Stimulated activated CD8-positive, alpha-beta memory T cell treated with anti-CD3 and anti-CD28 coated beads, Interleukin-4, amount 100 ng/mL, for 4 hours (primary cell): ENCODE measurements at places on chromosomes 5 and 9.

DNA sequence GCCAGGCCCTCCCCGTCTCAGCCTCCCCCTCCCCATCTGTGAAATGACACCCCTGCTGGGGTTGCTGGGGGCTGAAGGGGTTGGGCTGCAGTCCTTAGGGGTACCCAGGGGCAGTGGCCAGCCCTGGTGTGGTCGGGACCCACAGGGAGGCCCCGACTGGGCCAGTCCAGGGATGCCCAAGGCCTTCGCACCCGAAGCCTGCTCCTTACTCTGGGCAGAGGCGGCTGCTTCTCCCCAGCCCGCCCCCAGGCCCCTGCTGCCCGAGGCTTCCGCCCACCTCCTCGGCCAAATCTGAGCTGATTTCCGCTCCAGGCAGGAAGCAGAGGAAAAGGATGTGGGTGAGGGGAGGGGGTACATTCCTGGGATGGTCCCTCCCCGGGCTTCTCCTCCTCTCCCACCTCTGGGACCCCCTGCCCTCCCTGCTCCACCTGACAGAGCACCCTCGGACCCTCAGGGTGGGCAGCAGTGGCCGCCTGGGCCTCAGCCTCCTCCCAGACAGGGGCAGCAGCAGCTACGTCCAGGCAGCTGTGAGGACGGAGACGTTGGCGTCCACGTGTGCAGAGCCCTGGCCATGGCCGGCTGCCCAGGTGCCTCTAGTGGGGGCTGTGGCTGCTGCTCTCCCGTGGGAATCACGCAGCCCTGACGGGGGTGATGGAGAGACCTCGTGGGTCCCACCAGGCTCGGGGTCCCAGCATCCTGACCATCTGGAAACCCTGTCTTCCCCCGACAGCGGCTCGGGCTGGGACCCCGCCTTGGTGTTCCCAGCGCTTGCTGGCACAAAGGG is 4.2 kb upstream of the NRARP start:
- no peak for DNase-seq

- DNase-seq = no peak
These were observed 216.0 kb upstream of the KLF4 start for GRCh38 chr9:107705521-107705920.

GRCh38 chr9:12813960-12814876 is 39.4 kb downstream of the LURAP1L start:
- no peak for DNase-seq

- DNase-seq = no peak
These were observed 55.9 kb downstream of the NSUN2 start for GRCh38 chr5:6576861-6577501.

GRCh38 chr5:114636271-114636670 is 274.4 kb downstream of the KCNN2 start:
- no peak for DNase-seq

DNA sequence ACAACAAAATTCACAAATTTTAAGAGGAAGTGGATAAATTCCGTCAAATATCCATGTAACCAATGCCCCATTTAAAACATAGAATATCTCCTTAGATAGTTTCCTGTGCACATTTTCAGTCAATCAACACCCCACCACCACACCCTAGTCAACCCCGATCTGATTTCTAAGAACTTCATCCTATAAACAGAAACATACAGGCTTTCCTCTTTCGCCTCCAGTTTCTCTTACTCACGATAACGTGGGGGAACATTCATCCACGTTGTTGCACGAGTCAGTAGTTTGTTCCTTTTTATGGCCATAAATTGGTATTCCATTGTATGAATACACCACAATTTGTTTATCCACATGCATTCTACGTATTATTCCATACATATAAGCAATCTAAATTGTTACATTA is 35.6 kb upstream of the TRIO start:
- no peak for DNase-seq

- DNase-seq = no peak
These were observed 80.0 kb downstream of the MAN2A1 start for GRCh38 chr5:109769597-109770291.

- DNase-seq = no peak
These were observed 2.0 kb upstream of the LCN10 start for GRCh38 chr9:136744773-136745172.

GRCh38 chr5:58800356-58800755 is 217.5 kb downstream of the RAB3C start:
- no peak for DNase-seq

DNA sequence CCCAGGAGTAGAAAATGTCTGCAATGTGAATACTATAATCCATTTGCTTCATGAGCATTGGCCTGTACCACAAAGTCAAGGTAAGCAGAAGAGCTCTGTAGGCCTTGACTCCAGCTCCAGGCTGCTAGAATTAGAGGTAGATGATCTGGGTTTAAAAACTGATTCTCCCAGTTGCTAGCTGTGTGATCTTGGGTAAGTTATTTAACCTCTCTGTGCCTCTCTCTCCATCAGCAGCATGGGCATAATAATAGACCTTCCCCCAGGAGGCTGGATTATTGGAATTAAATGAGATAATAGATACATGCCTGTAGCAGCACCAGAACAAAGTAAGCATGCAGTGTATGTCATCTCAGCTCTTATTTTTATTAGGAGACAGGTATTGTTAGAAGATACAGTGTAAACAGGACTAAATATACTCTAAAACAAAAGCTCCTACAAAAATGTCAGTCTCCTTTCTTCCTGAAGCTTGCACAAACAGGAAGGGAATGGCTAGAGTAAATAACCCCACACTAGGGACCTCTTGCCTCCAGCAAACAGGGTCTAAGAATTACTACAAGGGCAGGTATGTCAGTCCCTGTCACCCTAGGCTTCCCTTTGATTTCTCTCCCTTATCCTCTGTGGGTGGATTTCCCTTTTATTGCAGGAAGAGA is 57.5 kb downstream of the PSAT1 start:
- DNase-seq = no peak

DNA sequence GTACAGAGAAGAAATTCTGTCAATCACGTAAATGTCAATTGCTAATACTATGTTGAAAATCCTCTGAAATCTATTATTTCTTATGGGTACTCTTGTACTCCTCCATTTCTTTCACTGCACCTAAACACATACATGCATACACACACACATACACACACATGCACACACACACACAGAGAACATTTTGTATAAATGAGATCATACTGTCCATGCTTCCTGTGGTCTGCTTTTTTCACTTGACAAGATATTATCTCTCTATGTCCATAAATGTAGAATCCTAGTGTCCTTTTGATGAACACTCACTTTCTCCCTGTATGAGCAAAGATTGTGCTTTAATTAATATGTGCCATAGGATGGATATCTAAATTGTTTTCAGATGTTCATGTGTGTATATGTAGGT is 32.7 kb upstream of the TLR4 start:
- no peak for DNase-seq

DNA sequence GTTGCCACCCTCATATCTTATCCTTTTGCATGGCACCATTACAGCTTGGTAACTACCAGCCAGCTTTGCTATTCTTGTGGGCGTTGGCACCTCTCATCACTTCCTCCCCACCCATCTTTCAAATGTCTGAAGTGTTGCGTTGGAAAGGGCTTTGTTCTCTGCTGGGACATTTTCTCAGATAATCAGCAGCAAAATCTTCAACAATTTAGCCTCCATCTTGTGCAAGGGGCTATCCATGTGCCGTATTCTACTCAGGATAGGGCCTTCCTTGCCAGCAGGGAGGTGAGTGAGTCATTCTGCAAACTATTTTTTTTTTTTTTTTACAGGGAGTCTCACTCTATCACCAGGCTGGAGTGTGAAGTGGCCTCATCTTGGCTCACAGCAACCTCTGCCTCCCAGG is 62.1 kb upstream of the NUDT12 start:
- DNase-seq = no peak

- DNase-seq = no peak
These were observed 42.4 kb upstream of the KCNMB1 start for GRCh38 chr5:170431571-170431970.

DNA sequence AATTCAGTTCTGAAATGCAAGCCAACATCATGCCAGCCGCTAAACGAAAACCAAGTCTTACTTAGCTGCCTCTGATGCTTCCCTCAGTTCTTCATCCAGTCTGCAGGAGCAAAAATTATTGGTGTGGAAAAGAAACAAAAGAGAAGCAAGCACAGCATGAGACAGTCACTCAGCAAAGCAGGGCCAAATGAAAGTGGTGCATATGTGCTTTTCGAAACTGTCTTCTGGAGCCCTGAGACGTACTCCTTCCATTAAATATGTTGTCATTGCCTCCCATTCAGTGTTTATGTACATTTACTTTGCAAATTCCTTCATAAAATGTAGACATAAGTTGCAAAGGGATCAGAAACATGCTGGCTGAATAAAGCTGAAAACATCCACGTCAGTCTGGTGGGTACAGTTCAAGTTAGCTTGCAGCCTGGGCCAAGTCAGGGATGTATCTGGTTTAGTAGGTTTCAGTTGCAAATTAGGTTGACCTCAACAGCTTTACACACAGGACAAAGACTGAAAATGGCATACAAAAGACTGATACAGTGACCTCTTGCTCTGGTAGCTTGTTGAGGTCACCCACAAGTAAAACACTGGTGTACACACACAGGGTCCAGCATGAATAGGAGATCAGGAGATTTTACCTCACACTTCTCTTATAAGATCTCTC is 139.7 kb upstream of the PCA3 start:
- DNase-seq = no peak

DNA sequence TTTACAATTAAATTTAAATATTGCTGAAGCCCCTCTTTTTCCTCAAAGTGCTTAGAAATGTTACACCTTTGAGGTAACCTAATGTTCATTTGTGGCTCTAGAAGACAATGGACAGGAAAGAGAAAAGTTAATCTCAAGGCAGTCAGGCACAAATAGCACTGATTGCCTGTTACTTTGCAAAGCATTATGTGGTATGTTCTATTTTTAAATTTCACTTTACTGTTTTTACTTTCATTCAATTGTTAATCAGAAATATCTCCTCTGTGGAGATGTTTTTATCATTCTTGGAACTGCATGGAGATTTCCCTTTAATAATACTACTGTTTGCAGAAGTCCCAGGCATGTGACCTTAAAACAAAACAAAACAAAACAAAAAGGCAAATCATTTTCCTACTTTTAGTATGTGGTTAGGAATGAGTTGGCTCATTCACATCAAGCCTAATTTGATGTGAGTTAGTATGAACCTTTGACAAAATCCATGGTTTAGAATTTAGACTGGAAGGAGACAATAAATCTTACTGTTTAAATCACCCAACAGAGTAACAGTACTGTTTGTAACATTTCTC is 67.5 kb downstream of the CWC27 start:
- DNase-seq = no peak

- no peak for DNase-seq
These were observed 3.5 kb downstream of the TAF1L start for GRCh38 chr9:32631991-32632390.

GRCh38 chr5:111075520-111075919 is 4.0 kb downstream of the TSLP start:
- no peak for DNase-seq

- DNase-seq = no peak
These were observed 9.2 kb downstream of the SNX18 start for GRCh38 chr5:54526604-54527288.

- no peak for DNase-seq
These were observed 217.7 kb upstream of the PANK3 start for GRCh38 chr5:168796593-168797580.

DNA sequence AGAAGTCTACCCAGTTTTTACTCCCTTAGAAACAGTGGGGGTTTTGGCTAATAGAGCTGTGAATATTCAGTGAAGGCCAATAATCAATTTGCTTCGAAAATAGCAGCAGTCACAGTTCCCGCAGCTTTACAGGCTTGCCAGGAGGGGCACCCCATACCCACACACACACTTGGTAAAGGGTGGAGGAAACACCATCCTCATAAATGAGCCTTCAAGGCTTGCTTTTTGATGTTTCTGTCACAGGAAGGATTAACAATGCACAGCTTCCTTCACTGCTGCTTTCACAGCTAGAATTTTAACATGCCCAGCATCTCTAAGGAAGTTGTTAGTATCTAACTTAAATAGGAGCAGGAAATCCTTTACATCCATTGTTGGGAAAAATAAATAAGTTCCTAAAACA is 1247.5 kb upstream of the C9orf72 start:
- DNase-seq = no peak

- no peak for DNase-seq
These were observed 186.8 kb downstream of the ACTL7B start for GRCh38 chr9:108668938-108669335.

DNA sequence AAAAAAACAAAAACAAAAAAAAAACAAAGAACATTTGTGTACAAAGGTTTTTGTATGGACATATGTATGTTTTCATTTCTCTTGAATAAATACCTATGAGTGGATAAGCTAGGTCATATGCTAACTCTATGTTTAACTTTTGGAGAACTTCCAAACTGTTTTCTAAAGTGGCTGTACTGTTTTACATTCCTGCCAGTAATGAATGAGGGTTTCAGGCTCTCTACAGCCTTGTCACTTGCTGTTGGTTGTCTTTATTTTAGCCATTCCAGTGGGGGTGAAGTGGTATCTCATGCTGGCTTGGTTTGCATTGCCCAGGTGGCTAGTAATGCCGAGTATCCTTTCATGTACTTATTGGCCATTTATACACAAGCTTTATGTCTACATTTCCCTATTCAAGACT is 9.1 kb upstream of the TRIO start:
- no peak for DNase-seq

DNA sequence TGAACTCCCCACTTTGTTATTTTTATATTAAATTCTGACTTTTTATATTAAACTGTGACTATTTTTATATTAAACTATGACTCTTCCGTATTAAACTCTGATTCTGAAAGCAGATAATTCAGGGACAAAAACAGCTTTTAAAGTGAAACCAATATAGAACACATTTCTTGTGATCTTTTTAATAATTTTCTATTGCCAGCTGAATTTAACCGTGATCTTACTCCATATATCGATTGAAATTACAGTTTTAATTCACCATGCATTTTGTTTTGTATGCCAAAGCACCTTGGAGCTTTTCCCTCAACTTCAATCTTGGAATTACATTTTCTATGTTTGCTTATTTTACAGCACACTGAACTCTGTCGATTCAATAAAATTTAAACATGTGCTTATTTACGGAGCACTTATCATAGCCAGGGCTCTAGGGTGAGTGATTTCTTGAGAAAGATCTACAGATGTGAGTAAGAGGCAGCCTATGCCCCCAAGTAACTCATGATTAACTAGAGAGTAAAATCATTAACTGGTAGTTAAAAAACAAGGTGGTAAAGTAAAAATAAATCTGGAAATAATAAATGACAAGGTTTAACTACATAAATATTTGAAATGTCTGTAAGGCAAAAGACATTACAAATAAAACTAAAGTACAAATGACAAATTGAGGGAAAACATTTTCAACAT is 72.9 kb upstream of the ALDH1B1 start:
- DNase-seq = no peak

- no peak for DNase-seq
These were observed 65.5 kb downstream of the CCNH start for GRCh38 chr5:87347272-87347671.

- no peak for DNase-seq
These were observed 384.6 kb downstream of the SPOCK1 start for GRCh38 chr5:137114529-137114928.
